ENCODE measurements at places on chromosomes 1 and 21.

DNA sequence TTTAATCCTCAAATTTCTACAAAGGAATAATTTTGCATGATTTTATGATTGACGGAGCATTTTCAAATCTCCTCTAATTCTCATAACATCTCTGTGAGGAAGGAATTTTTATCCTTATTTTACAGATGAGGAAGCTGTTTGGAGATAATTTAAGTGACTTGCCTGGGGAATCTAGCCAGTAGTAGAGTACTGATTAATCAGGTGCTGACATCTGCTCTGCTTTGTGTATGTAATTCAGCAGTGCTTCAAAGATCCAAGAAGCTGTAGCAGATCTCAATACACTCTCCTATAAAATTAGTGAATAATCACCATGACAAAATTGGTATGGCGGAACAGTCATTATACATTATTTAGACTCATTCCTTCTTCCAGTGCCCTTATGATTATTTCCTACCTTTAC, 46.0 kb downstream of the DPH5 start:
- DNase-seq = no peak

- DNase-seq = peak; percentile 60
Measured at GRCh38 chr1:89259283-89259971, 13.2 kb downstream of the GBP5 start.

DNA sequence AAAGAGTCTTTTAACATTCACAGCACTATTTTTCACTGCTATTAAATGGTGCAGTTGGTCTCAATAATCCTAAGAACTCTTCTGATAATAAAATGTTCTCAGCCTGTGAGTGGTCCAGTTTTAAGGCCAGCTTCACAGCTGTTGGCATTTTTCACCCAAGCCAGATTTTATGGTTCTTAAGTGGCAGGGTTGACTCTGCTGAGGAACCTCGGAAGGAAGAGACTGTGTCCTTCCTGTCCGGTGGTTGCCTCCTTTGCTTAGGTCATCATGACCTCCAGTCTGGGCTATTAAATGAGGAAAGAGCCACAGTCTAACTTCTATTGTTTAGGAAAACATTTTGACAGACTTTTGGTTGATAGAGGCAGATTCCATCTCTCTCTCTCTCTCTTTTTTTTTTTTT, 112.5 kb upstream of the SERBP1 start:
- no peak for DNase-seq

GRCh38 chr21:34202553-34203372, 129.4 kb downstream of the MRPS6 start:
- no peak for DNase-seq

DNA sequence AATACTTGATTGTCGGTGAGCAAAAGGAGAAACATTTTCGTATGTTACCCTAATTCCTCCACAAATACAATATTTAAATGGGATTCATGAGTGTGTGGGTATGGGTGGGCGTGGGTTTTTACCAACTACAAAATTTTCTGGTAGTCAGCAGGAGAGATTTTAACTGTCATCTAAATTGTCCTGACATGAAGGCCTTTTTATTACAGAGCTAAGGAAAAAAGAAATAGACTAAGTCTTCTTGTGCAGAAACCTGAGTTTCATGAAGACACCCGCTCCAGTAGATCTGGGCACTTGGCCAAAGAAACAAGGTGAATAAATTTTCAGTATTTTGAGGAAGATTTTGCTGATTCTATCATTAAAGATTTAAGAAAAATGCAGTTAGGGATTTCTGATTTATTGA, 752 bp downstream of the RGS18 start:
- DNase-seq = no peak

- no peak for DNase-seq
Measured at GRCh38 chr21:32196001-32196400, 82.8 kb downstream of the MIS18A start.

- DNase-seq = peak; percentile 14
Measured at GRCh38 chr1:223628233-223629125, 37.0 kb downstream of the CAPN8 start.

- no peak for DNase-seq
Measured at GRCh38 chr1:98940069-98940721, 64.5 kb downstream of the PLPPR5 start.

GRCh38 chr1:213423041-213423440, 372.0 kb downstream of the RPS6KC1 start:
- DNase-seq = no peak

DNA sequence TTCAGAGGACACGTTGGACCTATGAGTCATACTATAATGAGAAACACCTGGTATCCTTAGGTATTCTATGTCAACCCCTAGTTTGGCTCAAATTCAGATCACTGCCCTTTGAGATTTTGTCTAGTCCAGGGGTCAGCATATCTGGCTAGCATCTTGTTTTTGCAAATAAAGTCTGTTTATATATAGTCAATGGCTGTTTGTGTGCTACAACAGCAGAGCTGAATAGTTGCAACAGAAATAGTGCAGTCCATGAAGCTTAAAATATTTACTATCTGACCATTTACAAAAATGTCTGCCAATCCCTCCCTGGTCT, 48.5 kb upstream of the EDEM3 start:
- DNase-seq = no peak

- DNase-seq = no peak
Measured at GRCh38 chr1:46485564-46486431, 3.8 kb upstream of the DMBX1 start.

DNA sequence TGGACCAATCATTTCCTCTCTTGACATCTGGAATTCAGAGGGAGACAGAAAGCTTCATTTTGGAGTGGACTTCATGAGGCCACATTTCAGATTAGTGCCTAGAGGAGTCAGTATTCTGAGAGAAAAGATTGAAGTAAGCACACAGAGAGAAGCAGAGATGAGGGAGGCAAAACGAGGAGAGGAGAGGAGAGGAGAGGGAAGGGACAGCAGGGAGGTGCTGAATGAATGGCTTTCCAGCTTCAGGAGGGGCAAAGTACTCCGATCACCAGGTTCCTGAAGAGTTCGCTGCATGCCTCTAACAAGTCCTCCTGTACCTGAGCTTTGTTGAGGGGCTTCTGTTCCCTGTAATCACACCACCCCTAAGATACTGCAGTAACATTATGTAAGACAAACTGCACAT, 76.0 kb downstream of the NRIP1 start:
- no peak for DNase-seq

DNA sequence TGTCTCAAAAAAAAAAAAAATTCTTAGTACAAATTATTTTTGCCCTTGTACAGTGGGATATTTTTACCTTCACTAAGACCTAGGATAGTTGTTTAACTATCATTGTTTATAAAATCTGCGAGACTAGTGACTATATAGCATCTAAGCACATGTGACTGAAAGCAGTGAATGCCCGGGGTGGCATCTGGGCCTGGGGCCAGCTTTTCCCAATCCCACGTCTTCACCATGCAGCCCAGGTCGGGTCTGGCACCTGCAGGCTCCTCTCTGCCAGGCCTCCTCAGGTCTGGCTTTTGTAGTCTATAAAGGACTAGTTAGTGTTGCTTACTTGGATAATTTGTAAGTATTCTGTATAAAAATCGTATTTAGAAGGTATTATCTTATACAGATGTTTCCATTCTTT, 40.8 kb downstream of the CBS start:
- DNase-seq = no peak

DNA sequence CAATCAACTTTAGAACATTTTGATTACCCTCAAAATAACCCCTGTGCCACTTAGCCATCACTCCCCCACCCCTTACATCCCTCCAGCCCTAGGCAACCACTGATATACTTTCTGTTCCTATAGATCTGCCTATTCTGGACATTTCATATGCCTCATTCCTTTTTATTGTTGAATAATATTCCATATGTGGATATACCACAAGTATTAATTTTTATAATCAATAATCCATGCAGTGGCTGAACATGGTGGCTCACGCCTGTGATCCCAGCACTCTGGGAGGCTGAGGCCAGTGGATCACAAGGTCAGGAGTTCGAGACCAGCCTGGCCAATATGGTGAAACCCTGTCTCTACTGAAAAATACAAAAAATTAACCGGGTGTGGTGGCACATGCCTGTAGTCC, 20.1 kb upstream of the MED18 start:
- no peak for DNase-seq

DNA sequence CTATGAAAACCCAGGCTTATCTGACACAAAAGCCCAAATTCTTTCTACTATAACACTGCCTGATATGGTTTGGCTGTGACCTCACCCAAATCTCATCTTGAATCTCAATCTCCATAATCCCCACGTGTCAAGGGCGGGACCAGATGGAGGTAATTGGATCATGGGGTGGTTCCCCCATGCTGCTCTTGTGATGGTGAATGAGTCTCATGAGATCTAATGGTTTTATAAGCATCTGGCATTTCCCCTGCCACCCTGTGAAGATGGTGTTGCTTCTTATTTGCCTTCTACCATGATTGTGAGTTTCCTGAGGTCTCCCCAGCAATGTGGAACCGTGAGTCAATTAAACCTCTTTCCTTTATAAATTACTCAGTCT, 123.3 kb upstream of the USP24 start:
- no peak for DNase-seq

DNA sequence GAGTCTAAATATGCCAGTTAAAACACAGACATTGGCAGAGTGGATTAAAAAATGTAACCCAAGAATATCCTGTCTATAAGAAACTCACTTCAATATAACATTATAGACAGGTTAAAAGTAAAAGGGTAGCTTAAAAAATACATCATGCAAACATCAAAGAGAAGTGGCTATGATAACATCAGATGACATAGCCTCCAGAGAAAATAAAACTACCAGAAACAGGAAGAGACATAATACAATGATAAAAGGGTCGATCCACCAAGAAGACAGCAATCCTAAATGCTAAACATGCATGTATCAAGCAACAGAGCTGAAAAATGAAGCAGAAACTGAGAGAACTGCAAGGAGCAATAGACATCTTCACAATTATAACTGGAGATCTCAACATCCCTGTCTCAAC, 190.2 kb upstream of the NR5A2 start:
- no peak for DNase-seq

DNA sequence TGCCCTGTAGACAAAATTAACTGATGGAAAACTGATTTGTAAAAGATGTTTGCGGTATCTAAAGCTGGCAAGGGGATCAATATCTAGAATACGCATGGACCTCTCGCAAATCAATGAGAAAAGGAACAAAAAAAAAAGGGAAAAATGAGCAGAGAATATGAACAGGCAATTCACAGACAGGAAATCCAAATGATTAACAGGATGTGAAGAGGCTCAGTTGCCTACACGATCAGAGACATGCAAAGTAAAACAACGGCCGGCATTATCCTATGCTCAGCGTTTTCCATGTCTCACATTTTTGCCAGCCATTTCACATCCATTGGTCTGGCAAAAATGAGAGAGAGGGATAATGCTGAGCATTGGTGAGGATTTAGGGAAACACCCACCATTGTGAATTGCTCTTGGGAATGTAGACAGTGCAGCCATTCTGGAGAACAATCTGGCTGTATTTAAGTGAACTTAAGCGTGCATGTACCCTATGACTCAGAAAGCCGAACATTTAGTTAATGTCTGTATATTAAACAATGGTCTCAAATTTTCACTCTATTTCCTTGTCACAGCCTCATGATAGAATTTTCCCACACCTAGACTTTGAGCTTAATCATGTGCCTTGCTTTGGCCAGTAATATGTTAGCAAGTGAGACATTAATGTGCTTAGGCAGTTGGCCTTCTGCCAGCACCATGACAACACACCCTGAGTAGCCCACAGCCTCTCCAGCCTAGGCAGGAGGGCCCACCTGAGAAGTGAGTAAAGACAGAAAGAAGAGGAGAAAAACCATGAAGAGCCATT, 61.0 kb upstream of the NBPF3 start:
- no peak for DNase-seq

DNA sequence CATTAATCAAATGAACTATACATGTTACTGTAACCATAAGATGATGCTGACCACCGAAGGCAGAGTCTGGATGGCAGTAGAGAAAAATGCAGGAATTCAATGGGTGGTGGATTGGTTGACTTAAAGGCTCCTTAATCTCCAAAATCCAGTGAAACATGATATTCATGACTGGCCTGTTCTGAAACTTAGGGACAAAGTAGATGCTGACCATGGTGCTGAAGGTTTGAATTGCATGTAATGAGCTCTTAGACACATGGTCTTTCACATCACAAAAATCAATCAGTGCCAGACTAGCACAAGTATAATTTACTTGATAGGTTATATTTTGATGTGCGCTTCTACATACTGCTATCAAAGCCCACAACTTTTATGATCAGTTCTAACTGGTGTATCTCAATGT, 30.9 kb upstream of the NTMT2 start:
- DNase-seq = no peak

GRCh38 chr1:1917995-1918900, 831 bp downstream of the TMEM52 start:
- DNase-seq = no peak

DNA sequence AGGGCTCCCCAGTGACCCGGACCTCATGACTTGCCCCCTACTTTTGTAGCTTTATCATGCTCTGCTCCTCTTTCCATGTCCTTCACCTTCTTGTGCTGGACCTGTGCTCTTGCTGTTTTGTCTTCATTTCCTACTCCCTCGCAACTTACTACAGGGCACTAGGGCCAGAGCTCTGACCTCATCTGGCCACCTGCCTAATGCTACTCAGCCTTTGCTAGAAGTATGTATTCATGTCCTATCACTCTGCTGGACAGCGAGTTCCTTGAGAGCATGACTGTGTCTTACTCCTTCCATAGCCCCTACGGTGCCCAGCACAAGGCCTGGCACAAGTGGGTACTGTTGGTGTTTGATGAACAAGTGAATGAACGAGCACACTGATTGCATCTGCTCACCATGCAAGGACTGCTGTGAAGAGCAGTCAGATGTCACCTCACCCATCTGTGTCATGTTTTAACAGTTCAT, 1.9 kb downstream of the MTFR1L start:
- DNase-seq = no peak

DNA sequence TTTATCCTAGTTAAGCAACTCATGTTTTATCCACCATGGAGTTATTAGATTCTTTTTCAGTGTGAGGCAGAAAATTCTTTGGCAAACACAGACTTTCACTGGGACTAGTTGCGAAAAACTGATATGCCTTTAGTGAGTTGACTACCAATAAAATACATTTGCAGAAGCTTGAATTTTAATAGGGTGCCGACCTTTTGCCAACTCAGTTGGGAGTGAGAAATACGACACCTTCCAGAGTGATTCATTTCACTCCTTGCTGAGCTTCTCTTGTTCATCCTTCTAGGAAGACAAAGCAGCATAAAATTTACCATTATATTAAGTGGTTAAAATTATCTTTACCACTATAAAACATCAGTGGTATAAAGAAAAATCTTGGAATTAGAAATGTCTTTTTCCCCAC, 1.2 kb upstream of the KRTAP23-1 start:
- DNase-seq = no peak

DNA sequence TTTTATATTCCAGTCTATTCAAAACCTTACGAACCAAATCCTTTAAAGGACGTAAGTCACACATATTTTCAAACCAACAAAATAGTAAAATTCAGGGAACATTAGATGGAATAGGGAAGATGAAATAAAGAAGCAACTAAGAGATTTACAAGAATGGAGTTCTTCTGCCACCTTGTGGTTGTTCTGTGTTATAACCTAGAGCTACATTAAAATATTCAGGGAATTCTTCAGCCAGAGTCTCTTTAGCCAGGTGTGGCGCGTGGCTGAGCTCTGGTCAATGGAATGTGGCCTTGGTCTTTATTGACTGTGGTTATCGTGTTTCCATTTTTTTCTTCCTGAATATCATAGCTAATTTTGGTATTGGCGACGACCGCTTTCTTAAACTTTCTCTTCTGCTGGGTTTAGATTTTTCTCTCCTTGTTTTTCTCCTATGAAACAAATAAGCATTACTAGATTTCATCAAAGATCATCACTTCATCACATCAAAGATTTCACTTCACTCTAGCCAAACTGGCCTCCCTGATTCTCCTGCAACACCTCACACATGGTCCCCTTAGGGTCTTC, 221.3 kb downstream of the MRPL39 start:
- no peak for DNase-seq
